ENCODE measurements at places on chromosomes 2 and 18.

DNA sequence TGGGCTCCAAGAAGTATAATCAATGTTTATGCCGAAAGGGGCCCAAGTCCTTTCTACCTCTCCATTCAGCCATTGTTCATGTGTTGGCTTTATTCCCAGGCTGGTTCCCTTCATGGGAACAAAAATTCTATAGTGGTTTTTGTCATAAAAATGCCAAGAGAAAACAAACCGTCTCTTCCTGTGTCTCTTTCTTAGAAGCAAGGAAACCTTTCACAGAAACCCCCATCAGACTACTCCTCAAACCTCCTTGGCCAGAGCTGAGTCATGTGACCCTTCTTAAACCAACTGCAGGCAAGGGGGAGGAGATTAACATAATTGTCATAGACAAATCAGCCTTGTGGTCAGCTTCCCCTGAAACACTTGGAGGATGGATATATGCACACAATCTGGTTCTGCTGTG, 75.1 kb upstream of the TANK start:
- no peak for DNase-seq

- DNase-seq = no peak
These were observed 87.1 kb downstream of the NDUFA10 start for GRCh38 chr2:239937866-239938640.

GRCh38 chr2:47785986-47786385, 3.0 kb downstream of the MSH6 start:
- DNase-seq = no peak

DNA sequence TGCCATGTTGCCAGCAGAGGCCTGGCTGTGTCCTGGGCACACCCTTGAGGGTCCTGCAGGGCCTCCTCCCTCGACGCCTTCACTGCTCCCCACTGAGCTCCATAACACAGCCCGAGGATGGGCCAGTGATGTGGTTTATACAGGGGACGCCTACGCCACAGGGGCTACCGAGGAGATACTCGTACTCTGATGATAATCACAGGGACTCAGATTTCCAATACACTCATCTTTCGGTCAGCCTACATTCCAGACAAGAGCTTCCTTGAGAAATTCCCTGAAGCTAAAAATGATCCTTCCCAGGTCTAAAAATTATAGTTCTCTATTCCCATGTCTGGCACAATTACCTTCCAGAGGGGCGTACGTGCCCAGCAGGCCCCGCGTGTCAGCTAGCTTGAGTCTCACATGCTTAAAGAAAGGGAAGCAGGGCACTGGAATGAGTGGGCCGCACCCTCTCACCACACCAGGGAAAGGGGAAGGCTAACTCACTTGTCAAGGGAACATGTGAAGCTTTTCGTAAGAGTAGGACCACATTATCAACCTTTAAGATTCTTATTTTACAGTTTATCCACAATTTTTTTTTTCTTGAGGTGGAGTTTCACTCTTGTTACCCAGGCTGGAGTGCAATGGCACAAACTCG, 159.5 kb upstream of the NDUFV2 start:
- DNase-seq = no peak

DNA sequence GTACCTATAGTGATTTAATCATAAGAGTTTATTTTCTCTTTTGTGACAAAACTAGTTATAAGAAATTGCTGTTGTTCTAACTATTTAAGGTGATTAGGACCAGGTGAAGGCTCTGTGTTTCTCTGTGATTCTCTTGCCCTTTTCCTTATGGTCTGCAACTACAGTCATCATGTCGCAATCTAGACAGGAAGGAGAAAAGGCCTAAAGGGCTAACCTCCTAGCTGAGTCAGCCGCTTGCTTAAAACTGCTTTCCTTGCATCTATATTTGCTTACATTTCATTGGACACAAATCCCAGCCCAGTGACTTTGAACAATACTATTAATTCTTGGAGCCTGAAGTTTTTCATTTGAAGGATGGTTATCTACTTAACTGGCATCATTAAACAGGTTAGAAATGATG, 93.1 kb downstream of the PIK3C3 start:
- DNase-seq = no peak

- DNase-seq = no peak
These were observed 318.7 kb upstream of the ID2 start for GRCh38 chr2:8363161-8363560.

DNA sequence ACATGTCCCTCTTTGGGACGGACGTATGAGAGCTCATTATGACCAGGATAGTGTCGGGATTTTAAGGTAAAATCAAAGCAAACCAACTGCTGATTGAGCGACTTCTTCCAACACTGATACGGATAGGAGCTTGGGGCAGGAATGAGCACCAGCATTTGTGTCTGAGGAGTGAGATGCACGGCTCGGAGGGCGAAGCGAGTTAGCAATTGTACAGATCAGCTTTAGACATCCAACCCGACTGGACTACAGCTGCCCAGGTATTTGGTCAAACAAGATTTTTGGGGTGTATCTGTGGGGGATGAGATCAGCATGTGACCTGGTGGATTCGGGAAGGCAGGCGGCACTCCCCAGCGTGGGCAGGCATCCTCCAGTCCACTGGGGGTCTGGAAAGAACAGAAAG, 76.1 kb downstream of the NDUFA10 start:
- no peak for DNase-seq

- no peak for DNase-seq
These were observed 426.7 kb downstream of the SETBP1 start for GRCh38 chr18:45107425-45107824.

- DNase-seq = no peak
These were observed 63.7 kb downstream of the RNF152 start for GRCh38 chr18:61829108-61829507.

DNA sequence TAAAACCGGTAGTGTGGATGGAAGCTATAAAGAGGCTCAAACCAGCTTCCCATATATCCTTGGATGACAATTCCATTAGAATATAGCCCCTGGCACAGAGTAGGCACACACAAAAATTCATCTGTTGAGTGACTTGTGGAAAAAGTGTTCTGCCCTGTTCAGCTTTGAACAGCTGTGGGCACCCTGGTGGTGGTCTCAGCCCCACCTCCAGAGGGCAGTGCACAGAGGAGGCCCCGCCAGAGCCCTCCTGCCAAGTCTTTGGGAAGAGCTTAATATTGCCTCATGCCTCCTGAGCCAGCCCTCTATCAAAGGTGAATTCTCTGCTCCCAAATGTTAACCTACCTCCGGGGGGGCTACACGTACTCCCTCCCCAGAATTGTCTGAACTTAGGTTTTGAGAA, 30.4 kb downstream of the EPAS1 start:
- no peak for DNase-seq

DNA sequence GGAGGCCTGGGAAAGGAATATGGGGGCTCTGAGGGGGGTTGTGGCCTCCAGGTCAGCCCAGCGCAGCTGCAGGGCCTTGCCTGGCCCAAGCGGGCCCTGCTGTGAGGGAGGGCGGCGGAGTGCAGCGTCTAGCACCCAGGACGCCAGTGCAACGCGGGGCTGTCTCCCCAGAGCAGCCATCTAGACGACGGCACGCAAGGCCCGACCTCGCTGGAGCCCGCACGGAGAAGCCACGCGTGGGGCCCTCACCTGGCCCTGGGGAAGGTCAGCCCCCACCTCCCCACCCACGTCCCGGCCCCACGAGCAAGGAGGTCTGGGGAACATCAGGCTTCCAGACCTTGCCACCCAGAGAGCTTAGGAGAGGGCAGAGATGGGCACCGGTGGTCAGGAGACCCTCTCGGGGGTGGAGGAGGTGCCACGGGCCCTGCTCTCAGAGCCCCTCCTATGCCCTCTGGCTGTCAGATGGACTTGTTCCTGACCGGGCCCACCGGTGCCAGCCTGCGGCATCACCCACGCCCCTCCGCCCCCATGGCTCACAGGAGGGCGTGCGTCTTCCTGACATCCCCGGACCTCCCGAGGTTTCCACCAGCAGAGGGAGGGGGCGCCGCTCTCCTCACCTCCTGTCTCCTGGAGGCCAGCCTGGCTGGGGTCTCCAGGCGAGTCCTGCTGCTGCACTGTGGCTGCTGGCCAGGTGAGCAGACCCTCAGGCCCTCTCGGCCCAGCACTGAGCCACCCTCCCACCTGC, 17.0 kb downstream of the GPR35 start:
- DNase-seq = no peak

DNA sequence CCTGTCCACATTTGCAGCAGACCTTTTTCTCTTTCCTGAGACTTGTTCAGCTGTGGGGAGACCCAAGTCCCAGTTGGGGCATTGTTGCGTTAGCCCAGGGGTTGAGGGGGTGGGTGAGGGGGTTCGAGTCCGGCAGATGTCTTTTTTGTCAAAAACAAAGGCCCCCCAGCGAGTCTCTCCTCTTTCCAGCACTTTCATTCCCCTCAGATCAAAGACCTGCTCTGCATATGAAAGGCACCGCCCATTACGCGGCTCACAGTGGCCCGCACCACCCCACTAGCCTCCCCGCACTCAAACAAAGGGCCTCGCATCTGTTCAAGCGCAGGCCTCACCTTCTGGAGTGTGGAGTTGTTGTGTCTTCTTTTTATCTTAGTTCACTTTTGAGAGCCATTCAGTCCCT, 25.2 kb downstream of the TRABD2A start:
- no peak for DNase-seq

DNA sequence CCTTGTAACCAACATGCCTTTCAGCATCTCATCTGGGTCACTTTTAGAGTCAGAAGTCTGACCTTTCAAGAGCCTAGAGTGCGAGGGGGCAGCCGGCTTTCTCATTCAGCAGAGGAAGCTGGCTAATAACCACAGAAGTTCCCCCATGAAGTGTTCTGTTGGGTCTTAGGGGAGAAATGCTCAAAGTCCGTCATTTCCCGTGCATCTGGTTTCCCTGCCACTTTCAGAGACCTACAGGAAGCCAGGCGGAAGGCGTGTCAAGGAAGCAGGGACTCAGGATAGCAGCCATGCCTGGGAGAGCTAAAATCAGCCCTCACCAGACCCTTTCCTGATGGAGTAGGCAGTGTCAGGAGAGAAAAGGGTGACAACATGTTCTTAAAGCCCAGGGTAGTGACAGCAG, 301.8 kb upstream of the ID2 start:
- no peak for DNase-seq

DNA sequence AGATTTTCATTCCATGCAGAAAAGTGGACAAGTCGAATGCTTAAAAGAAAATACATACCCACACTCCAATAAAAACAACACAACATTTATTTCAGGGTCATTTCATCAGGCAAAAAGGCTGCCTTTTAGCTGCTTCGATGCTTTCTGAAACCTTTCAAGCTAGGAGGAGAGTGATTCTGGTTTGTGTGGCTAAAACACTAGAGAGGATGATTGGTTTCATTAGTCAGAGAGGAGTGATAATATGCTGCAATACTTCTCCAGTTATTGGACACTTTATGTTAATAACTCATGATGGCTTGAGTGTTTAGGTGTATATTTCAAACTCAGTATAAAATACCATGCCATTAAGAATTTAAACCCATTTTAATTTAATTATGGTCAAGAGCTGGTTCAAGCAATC, 614.0 kb downstream of the SLC4A3 start:
- peak; percentile 16 for DNase-seq

DNA sequence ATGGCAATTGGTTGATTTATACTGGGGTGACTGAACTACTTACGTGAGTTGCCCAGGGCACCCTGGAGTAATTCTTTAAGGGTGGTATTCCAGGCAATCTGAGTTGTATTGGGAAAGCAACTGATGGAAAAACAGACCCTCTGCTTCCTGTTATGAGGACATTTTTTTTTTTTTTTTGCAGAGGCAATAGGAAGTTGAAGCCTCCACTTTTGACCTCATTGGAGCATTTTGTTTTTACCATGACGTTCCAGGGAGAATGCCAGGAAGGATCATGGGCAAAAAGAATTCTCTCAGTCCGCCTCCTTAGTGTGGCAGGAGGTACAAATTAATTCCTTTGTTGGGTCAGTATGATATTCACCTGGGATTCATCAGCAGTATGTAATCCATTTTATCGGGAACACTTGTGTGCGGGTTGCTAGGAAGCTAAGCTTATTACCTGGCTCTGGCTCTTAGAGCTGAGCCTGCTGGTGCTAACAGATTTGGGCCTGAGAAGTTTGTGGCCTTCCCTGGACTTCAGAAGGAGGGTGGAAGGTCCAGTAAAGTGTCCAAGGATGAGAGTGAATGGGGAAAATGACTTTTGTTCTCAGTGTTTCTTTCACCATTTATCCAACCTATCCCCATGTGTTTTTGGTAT, 272.9 kb upstream of the EPAS1 start:
- DNase-seq = no peak

- DNase-seq = no peak
These were observed 53.7 kb upstream of the MAP3K20 start for GRCh38 chr2:173021939-173022371.

GRCh38 chr2:173231042-173231441, 123.6 kb upstream of the CDCA7 start:
- DNase-seq = no peak

DNA sequence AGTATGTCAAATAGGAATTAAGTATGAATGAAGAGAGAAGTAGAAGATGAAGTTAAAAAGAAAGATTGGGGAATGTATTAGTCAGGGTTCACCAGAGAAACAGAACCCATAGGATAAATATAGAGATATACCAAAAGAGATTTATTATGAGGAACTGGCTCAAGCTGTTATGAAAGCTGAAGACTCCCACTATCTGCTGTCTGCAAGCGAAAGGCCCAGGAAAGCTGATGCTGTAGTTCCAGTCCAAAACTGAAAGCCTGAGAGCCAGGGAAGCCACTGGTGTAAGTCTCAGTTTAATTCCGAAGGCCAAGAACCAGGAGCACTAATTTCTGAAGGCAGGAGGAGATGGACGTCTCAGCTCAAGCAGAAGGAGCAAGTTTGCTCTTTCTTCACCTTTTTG, 200.9 kb upstream of the FN1 start:
- DNase-seq = no peak

DNA sequence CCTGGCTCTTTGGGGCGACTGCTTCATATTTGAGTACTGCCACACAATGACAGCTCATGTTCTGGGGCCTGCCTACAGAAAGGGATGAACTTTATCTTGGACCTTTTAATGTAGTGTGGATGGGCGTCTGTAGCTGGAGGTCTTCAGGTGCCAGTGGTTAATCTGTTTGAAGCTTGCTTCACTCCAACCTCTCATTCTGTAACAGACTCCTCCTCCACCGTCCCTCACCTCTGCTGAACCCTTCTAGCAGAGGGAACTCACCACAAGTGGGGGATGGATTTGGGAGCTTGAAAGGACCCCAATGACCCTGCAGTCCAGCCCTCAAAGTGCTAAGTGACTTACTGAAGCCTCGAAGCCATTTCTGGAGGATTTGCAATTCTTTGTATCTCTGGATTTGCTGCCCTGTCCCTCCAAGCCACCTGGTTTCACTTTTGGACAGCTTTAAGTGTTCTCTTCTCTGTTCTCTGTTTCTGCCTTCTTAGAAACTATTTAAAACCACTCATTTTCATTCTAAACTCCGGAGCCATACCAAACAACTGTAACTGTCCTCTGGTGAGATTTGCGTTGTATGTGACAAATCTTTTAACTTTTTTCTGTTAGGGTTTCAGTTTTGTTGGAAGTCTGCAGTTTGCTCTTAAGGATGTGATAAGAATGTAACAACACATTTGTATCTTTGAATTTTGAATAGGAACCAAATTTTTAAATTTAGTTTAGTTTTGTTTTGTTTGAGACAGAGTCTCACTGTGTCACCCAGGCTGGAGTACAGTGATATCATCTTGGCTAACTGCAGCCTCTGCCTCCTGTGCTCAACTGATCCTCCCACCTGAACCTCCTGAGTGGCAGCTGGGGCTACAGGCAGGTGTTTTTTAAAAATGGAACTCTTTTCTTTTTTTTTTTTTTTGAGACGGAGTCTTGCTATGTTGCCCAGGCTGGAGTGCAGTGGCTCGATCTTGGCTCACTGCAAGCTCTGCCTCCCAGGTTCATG, 37.0 kb upstream of the CASP8 start:
- no peak for DNase-seq

GRCh38 chr2:176105078-176105729, 1.9 kb upstream of the HOXD11 start:
- DNase-seq = no peak

GRCh38 chr2:97722227-97722626, 8.9 kb downstream of the ZAP70 start:
- DNase-seq = no peak

- DNase-seq = no peak
These were observed 38.4 kb downstream of the KIF1A start for GRCh38 chr2:240781471-240782220.
